ENCODE measurements at places on chromosomes 16 and 17. TPM values are rescaled to one million over a fixed set of nuclear protein-coding genes. Genes with fewer than 3 reads are reported as not detected.

The TIMP2 gene
- total RNA-seq, result 94.8 TPM

The NPW gene
- 0.80 TPM for total RNA-seq

The TGFB1I1 gene
- total RNA-seq, result 29.9 TPM

The ITGAD gene
- total RNA-seq, result 0.04 TPM

The ENPP7 gene
- not detected for total RNA-seq

The SLC4A1 gene
- total RNA-seq, result 6.2 TPM

The GUCY2D gene
- under 0.01 TPM for total RNA-seq

The ARHGAP44 gene
- total RNA-seq, result 3.0 TPM

The PIRT gene
- 0.04 TPM for total RNA-seq

The CHST4 gene
- 0.04 TPM for total RNA-seq

The CLEC3A gene
- total RNA-seq, result not detected

The NXN gene
- total RNA-seq, result 36.8 TPM

The YBX2 gene
- 0.58 TPM for total RNA-seq

The SNX20 gene
- 0.75 TPM for total RNA-seq

The PPP1R1B gene
- 1.7 TPM for total RNA-seq

The MC1R gene
- total RNA-seq, result 1.6 TPM

The NPIPA8 gene
- 0.22 TPM for total RNA-seq

The NRN1L gene
- total RNA-seq, result 0.75 TPM

The ACSM2B gene
- 0.18 TPM for total RNA-seq

The CPHXL2 gene
- not detected for total RNA-seq

The FBXO39 gene
- total RNA-seq, result 0.18 TPM

The CACNG4 gene
- total RNA-seq, result 2.3 TPM

The SOST gene
- not detected for total RNA-seq

The PLLP gene
- total RNA-seq, result 0.40 TPM

The GJD3 gene
- 0.18 TPM for total RNA-seq

The KRTAP4-6 gene
- total RNA-seq, result not detected

The HOXB2 gene
- total RNA-seq, result 2.7 TPM

The LGALS9 gene
- 6.2 TPM for total RNA-seq

The ITGB3 gene
- total RNA-seq, result 16.5 TPM

The DPEP2NB gene
- total RNA-seq, result not detected

Data from muscle of leg (tissue), 16 donors.